ENCODE measurements at places on chromosomes 3 and 15.

- DNase-seq, result no peak
Observed at GRCh38 chr3:46679681-46680080, 13.8 kb downstream of the ALS2CL start.

DNA sequence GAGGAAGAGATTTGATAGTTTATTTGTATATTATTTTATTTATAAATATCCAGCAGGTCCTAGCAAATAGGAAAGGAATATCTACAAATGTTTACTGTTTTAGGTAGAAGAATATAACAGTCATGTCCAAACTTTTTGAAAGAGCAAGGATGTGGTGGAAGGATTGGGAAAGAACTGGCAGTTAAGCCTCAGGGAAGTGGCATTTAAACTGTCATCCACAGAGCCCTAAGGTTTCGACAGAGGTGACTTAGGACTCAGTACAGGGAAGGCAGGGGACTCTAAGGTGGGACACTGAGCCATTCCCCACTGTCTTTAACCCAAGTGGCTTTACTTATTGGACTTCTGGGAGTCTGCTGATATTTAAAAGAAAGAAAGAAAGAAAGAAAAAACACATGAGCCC is 11.8 kb upstream of the TMEM87A start:
- DNase-seq, result no peak

DNA sequence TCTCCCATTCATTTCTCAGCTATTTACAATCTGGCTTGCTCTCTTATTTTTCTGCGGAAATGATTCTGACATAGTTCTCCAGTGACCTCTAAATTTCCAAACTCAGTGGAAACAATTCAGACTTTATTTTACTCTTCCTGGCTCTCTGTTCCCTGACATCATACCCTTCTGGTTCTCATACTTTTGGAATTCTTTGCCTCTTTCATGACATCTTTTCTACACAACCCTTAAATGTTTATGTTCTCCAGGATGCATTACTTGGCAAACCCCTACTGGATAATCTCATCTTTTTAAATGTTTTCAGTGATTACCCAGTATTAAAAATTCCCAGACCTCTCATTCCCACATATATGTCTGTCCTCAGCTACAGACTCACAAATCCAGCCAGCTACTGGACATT is 23.9 kb upstream of the PLSCR4 start:
- no peak for DNase-seq

DNA sequence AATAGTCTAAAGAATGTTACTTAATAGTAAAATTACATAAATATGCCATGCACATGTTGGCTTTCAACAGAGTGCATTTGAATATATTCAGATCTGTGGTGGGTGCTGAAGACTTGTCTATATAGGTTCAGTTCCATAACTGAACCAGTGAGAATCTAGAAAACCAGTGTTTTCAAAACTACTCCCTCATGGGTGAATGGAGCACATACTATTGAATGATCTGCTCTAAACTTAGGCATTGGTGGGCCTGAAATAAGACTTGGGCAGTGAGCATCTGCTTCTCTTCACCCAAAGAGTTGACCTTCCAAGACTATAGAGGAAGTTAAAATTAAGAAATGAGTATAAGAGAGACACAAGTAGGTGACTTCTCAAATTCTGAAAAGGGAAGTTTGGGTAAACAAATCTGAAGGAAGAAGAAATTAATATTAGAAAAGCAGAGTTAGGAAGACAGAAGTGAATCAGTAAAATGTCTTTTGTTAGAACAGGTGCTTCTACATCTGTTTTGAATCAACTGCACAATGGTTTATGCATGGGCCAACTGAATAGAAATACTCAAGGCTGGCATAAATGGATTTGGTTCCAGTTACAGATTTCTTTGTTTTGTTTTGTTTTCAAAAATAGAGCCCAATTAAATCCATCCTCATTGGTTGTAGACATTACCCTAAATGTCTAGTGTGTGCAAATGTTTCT is 19.3 kb downstream of the ALCAM start:
- DNase-seq, result no peak

- no peak for DNase-seq
Observed at GRCh38 chr3:24349367-24350019, 145.2 kb downstream of the THRB start.

DNA sequence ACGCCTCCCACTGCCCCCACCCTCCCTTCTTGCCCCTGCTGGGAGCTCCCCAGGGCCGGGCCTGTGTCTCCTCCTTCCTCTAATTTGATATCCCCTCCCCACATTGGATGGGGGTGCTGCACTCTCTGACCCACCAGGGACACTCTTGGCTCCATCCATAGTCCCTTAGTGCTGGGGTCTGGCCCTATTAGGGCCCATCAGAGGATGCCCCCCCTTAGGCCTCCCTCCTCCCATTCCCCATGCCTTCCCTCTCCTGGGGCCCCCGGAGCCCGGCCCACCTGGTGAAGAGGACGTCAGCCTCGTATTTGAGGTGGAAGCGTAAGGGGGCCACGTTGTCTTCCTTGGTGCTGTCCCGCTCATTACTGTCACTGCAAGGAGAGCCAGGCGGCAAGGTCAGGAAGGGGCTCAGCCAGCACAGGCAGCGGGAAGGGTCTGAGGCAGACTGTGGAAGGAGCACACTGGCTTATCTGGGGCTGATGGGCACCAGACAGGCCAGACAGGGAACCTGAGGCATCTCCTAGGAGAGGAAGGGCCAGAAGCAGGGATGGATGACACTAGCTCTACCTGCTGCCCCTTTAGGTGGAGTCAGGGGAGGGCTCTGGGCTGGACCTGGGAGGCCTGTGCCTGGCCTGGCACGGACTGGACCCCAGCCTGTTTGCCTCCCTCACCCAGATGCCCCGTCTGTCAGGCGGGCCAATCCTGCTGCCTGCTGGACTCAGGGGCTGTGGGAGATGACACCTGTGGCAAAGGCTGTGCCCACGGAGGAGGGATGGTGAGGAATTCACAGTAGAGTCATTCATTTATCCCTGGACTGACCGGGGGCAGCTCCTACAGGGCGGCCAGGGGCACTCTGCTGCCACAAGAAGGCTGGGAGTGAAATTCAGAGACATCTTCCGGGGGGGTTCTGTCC is 36.2 kb downstream of the FEM1B start:
- DNase-seq, result no peak

- DNase-seq, result no peak
Observed at GRCh38 chr3:61439122-61439458, 122.3 kb upstream of the PTPRG start.

DNA sequence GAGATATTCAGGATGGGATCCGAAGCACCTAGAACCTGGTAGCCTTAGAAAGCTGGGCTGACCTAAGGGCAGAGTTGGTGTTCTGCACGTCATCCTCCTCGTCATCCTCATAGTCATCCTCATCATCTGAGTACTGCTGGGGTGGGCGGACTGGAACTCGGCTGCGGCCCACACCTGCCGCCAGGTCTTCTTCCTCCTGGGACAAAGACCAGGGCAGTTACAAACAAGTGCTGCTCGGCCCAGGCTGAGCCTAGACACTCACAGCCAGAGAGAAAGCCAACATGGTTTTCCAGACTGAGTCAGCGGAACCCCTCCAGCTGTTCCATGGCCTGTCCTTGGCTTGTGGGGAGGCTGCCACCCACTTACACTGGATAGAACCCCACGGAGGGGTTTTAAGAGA is 40.5 kb downstream of the SEMA3G start:
- DNase-seq, result no peak

- no peak for DNase-seq
Observed at GRCh38 chr3:46642971-46643370, 30.6 kb downstream of the FAM240A start.

GRCh38 chr15:35102186-35102585 is 17.1 kb upstream of the NANOGP8 start:
- no peak for DNase-seq

DNA sequence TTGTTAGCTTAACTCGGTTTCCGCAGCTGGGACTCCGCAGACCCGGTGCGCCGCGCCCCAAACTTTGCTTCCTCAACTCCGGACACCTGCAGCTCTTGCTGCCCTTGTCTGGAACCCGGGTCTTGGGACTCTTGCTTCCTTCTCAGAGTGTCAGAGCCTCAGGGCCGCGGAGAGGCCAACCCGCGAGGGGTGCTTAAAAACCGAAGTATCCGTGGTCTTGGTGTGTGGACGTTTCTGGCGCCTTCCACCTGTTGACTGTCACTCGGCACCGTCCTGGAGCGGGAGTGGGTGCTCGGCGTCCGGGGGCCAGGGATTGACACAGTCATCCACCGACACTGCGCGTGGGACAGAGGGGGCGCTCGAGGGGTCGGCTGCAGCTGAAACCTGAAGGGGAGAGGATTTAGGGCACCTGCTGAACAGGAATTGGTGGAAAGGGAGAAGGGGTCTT is 386 bp downstream of the SQOR start:
- no peak for DNase-seq

DNA sequence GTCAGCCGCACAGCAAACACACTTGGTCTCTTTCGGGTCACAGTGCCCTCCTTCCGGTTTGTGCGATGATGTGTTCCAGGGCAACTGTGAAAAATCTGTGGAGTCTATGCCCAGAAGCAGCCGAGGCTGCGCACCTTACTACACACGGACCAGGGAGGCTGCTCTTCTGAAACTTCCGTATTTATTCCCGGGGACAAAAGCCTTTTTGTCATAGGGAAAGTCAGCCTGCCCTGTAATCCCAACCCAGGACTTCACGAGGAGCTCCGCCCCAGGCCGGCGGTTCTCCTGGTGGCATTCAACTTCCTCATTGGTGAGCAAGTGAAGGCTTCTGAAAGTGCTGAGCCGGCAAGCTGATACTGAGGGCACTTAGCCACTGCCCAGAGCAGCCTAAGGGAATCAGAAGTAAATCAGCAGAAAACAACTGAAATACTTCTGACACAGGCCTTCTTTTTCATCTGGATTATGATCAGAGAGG is 126.5 kb downstream of the FMN1 start:
- peak; percentile 81 for DNase-seq

Measured in trophoblast cell (in vitro differentiated cells and primary cell).